Heart left ventricle (tissue), 16 donors: ENCODE measurements at places on chromosomes 3 and 15.

DNA sequence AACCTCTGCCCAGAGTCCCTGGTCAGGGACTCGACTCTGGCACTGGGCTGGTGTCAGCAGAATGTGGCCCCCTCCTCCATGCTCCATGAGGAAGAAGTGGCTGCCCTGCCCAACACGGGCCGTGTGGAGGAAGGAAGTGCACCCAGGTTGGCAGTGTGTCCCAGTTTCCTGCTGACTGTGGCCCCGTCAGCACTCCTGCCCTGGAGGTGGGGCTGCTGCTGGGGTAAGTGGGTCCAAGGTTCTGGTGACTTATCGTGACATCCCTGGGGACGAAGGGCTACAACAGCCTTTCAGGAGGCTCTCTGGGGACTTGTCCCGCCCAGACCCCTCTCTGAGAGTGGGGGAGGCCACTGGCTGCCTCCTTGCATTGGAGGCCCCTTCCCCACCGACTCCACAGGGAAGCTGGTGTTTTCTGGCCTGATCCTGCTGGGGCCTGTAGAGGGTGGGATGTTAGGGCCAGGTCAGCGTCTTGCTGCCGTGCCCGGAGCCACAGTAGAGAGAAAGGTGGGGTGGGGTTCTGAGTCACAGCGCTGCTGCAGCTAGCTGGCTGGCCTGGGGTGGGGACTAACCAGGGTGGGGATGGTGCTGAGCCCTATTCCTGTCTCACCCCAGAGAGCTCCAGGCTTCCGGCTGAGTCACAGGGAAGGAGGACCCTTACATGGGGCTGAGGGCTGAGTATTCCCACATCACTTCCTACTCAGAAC is 10.5 kb downstream of the SEMA4B start:
- no peaks in the 10 kb centered on the region for H3K27me3 ChIP-seq
- no peaks in the 10 kb centered on the region for H3K36me3 ChIP-seq
- H3K27ac ChIP-seq: no peak overlapping the region
- peaks cover 5% of the 10 kb centered on the region for H3K4me1 ChIP-seq

DNA sequence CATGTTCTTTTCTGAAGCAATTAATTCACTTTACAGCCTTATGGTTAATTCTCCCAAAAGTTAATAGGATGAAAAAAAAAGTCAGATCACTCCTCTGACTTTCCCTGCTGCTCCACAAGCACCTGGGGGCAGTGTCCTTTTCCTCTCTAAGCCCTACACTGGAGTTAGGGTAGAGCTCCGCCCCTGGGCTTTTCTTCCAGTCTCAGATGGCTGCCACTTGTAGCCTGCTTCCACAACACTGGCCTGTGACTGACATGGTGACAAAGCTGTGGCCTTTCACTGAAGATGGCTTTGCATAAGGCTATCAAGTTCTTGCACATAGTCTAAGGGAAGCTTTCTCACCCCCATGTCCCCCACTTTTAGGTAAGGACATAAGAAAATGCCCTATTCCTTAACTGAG is 1.3 kb upstream of the MON1A start:
- no peak for DNase-seq
- H3K4me1 ChIP-seq: peaks cover 25% of the 10 kb centered on the region
- H3K4me3 ChIP-seq: no peak overlapping the region
- peak overlapping the region; percentile 81 for H3K27ac ChIP-seq
- no peaks in the 10 kb centered on the region for H3K27me3 ChIP-seq

- H3K4me1 ChIP-seq: no peaks in the 10 kb centered on the region
- no peak overlapping the region for H3K4me3 ChIP-seq
- H3K27ac ChIP-seq: no peak overlapping the region
- no peaks in the 10 kb centered on the region for H3K27me3 ChIP-seq
Measured at GRCh38 chr3:66538390-66538789, 37.6 kb upstream of the LRIG1 start.

DNA sequence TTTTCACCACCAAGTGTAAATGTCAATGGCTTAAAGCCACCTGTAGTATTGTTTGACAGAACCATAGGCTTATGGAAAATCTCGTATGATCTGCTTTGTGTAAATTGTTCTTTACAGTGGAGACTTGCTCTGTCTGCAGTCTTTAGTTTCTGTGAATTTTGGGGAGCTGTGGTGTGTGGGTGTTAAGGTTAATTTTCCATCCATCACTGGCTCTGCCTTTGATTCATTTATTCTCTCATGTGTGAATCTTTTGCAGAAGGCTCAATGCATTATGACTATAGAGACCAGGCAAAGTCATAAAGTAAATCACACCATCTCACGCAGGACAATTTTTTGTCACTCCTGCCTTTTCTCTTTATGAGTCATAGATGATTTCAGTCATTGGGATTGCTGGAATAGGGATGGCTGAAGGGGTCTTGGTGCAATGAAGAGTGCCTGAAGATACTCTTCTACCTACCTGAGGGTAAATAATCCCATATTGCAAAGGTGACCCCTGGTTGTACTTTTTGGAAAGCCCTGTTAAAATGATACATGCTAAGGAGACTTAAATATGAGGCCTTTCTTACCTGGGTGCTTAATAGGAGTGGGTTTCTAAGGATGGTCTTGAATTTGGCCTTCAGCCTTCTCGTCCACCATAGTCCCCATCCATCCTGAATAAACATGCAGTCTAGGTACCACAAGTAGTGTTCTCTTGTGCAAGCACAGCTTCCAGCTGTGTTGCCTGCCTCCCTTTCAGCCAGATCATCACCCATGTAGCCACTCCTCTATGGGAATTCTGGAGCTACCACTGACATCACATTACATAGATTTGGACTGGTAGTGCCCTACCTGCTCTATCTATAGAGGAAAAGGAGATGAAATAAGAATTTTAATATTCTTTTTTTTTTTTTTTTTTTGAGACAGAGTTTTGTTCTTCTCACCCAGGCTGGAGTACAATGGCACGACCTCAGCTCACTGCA is 14.3 kb downstream of the TGFBR2 start:
- H3K4me3 ChIP-seq: no peak overlapping the region
- no peak overlapping the region for H3K27ac ChIP-seq
- H3K27me3 ChIP-seq: no peaks in the 10 kb centered on the region
- H3K36me3 ChIP-seq: peaks cover 21% of the 10 kb centered on the region
- peaks cover 95% of the 10 kb centered on the region for H3K4me1 ChIP-seq

DNA sequence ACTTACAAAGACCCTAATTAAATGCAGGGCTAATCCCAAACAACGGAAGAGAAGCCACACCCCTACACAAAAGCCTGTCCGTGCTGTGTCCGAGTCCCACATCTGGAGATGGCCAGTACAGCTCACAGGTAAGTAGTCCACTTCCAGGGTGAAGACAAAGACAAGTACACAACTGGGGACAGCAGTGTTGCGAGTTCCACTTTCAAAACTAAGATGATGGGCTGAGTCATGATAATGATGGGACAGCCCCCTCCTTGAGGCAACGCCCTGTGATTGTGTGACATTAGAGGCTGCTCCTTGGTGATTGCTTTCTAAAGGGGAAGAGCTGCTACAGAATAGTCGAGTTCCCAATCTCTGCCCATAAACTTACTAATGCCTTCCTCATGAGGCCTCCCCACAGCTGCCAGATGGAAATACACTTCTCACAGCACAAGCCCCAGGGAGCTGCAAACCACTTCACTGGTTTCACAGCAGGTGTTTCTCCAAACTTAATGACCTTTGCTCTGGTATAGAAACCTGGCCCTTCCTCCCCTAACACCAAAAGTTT is 27.6 kb downstream of the RFT1 start:
- peaks cover 66% of the 10 kb centered on the region for H3K36me3 ChIP-seq
- H3K27me3 ChIP-seq: no peaks in the 10 kb centered on the region
- DNase-seq: no peak
- H3K4me1 ChIP-seq: peaks cover 22% of the 10 kb centered on the region
